NB4 (cell line): ENCODE measurements at places on chromosomes 2 and 18.

GRCh38 chr2:159090514-159091201 lies 122.2 kb downstream of the TANC1 start:
- no peak for DNase-seq

GRCh38 chr18:25724997-25725396 lies 365.4 kb downstream of the SS18 start:
- no peak for DNase-seq

DNA sequence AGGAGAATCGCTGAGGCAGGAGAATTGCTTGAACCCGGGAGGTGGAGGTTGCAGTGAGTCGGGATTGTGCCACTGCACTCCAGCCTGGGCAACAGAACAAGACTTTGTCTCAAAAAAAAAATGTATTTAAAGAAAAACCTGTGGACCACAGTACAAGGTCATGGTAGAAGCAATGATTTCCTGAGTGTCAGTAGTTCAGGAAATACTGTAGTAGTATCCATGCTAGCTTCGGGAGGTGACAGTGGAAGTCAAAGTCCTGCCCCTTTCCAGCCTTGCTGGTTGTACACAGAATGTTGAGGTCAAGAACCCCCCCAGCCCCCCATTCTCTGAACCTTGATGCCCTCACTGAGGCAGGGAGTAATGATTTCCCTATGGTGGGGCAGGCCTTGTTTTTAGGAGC lies 56.6 kb downstream of the INPP4A start:
- DNase-seq: no peak

GRCh38 chr2:182522405-182522896 lies 95.6 kb upstream of the PDE1A start:
- DNase-seq: no peak

- DNase-seq: no peak
Observed at GRCh38 chr18:32730620-32731091, 42.2 kb downstream of the KLHL14 start.

GRCh38 chr2:213627054-213627710 lies 342.9 kb downstream of the SPAG16 start:
- DNase-seq: no peak

GRCh38 chr18:76564655-76565237 lies 69.7 kb upstream of the ZNF516 start:
- DNase-seq: peak; percentile 44

DNA sequence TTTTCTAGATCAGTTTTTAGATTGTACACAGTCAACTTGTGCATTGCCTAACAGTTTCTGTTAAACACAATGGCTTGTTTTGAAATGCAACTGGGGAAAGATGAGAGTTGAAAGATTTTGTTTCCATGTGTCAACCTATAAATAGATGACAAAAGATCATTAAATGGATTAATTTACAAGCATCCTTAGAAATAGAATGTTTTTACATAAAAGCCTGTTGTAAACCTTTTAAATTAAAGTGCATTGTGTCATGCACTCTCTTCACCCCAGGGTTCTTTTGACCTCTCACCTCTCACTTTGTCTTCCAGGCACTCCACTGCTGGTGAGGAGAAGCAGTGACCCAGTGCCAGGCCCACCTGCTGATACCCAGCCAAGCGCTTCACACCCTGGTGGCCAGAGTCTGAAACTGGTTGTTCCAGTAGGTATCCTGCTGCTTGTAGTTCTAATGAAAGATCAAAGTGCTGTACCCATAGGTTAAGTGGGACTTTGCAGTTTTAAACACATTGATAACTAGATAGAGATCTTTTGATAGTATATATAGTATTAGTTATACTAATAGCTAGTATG lies 502.1 kb downstream of the PARD3B start:
- no peak for DNase-seq

GRCh38 chr2:48045613-48046012 lies 139.3 kb upstream of the FBXO11 start:
- no peak for DNase-seq

- DNase-seq: peak; percentile 95
Observed at GRCh38 chr2:15591692-15592463, at the start of gene DDX1. DDX1 (plus strand) TSS chr2:15591868; CDS start chr2:15591934, 66 bp downstream.

DNA sequence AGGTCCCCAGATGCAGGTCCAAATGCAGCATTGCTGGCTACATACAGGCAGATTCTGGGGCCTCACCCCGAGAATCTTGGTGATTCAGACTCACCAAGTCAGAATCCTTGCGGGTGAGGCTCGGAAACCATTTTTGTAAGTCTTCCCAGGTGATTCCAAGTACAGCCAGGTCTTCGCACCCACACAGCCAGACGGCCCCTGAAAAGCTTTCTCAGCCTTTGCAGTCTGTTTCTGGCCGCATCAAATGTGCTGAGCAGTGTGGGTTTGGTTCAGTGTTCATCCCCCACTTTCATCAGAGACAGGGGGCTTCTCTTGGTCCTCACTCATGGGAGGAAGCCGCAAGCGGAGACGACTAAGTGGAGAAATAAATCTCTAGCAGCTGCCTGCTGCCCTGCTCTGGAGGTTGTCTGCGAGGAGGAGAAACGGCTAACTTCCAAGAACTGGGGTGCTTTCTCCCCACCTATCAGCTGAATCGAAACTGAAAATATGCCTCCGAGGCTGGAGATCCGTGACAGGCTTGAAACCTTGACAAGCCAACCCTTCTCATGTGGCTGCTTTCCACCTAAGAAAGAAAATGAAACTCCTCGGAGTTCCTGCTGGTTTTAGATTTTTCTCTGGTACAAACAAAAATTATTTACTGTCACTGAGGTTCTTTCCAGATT lies 8.9 kb upstream of the TMEM185B start:
- DNase-seq: no peak

DNA sequence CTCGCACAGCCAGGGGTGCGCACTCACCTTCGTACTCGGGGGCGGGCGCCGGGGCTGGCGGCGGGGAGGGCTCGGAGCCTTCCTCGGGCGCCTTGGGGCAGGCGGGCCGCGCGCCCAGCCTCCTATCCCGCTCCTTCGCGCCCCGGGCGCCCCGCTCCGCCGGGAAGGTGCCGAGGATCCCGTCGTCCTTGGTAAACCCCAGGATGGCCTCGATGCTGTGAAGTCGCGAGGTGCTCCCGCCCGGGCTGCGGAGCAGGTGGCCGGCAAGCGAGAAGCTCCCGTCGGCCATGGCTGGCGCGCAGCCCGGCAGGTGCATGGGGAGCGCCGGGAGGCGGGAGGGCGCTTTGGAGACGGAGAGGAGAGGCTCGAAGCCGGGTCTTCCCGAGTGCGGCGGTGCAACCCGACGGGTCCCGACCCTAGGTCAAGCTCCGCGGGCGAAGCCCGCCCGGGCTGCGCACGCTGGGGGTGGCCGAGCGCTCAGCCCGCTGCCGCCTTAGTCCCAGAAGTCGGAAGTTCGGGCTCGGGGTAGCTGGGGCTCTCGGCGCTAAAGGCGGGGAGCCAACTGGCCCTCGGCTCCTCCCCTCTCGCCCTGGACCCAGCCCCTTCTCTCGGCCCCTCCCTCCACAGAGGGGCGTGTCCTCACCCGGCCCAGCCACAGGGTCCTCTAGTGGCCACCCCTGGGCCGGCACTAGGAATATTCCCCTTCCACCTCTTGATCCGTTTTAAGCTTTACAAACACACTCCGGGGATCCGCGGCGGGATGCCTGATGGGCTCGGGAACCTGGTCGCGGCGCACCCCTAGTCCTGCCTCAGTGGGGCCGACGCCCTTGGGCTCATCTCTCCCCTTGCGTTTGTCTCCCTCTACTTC lies at the start of gene RAX:
RAX (minus strand) TSS at position 564 of the 868 bp plus-strand sequence; CDS start at position 316, 248 bp downstream.
- DNase-seq: no peak

- no peak for DNase-seq
Observed at GRCh38 chr18:55517055-55517454, 70.9 kb downstream of the TCF4 start.

DNA sequence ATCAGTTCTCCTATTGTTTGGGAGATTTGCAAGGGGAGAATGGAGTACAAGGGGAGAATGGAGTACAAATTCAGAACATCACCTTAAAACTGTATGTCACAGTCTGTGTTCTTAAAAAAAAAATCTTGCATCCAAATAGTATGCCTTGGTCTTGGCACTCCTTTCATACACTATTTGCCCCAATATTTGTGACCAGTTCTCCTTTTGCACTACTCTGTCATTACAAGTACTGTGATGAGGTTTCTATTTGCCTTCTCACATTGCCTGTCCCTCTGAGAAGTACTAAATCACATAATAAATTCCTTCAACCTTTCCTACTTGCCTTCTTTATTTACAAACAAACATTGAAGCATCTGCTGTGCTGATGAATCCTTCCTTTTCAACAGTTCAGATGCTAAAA lies 36.0 kb upstream of the NCK2 start:
- no peak for DNase-seq

- peak; percentile 30 for DNase-seq
Observed at GRCh38 chr2:159933040-159933726, 129.2 kb downstream of the PLA2R1 start.

DNA sequence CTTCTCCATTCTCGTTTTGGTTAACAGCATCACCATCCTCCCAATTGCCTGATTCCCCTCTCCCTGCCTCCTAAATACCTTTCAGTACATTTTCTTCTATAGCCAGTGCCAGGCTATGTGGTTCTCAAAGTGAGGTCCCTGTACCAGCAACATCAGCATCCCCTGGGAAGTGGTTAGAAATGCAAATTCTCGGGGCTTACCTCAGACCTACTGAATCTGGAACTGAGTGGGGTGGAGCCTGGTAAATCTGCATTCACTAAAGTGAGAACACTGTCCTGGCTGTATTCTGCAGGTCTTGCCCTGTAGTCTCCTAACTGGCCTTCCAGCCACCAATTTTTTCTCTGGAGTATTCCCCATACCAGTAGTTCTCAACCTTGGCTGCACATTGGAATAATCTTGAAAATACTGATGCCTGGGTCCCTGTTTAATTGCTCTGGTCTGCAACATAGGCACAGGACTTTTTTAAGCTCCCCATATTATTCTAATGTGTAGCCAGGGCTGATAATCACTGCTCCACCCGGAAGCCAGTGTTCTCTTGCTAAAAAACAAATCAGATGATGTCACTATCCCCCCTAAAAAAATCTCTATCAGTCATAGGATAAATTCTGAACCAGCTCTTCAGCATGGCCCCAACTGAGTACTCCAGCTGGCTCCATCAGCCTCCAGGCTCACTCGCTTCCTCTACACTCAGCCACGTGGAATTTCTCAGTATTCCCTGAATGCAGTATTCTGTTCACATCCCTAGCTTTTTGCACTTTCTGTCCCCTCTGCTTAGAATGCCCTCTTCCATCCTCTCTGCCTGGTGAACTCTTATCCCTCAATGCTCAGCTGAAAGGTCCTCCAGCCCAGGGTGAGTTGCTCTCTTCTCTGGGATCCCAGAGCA lies 98.4 kb downstream of the CDK15 start:
- no peak for DNase-seq

GRCh38 chr2:55084641-55085040 lies 34.4 kb upstream of the RTN4 start:
- DNase-seq: peak; percentile 66

- no peak for DNase-seq
Observed at GRCh38 chr18:23822590-23823385, 133.5 kb downstream of the LAMA3 start.

DNA sequence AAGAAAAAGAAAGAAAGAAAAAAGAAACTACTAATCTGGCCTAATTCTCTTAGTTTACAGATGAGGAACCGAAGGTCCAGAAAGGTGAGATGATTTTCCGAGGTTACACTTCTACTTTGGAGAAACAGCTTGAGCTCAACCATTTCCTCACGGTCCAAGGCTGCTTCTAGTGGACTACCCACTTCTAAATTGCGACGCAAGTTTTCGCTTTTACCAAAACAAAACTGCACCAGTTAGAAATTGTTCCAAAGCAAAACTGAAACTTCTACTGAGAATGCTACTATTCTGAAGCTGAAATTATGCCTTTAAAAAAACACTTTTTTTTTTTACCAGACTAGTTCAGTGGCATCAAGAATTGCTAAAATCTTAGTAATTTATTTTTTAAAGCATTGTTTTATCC lies 101.6 kb downstream of the INO80D start:
- DNase-seq: no peak

GRCh38 chr18:56574861-56575260 lies 63.5 kb downstream of the TXNL1 start:
- DNase-seq: no peak

- DNase-seq: no peak
Observed at GRCh38 chr2:229531594-229531993, 182.8 kb downstream of the DNER start.

DNA sequence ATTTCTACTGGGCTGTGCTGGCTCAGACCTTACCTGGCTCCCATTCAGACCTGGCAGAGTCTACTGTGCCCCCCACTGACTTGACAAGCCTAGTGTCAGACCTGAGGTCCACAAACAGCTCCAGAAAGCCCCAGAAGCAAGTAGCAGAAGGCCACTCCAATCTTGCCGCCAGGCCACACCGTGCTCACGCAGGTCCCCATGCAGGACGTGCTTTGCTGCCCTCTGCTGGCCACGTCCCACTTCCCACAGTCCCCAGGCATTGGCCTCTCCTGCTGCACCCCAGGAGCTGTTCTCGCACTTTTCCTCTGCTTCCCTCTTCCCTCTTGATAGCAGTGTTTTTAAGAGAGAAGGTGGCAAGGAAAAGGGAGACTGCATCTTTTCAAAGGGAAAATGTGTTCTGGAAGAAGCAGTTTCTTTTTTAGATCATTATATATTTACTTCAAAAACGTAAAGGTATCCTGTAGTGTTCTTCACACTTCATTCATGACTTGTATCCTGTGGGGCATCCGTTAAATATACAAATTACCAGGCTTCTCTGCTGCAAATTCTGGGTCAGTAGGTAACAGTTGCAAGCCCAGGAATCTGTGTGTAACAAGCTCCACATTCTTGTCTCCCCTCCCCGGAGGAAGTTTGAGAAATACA lies 81.4 kb upstream of the PAPOLG start:
- peak; percentile 89 for DNase-seq

GRCh38 chr2:175619179-175620045 lies 382.7 kb downstream of the LNPK start:
- no peak for DNase-seq

- DNase-seq: no peak
Observed at GRCh38 chr2:122028371-122029100, 273.1 kb downstream of the TSN start.

DNA sequence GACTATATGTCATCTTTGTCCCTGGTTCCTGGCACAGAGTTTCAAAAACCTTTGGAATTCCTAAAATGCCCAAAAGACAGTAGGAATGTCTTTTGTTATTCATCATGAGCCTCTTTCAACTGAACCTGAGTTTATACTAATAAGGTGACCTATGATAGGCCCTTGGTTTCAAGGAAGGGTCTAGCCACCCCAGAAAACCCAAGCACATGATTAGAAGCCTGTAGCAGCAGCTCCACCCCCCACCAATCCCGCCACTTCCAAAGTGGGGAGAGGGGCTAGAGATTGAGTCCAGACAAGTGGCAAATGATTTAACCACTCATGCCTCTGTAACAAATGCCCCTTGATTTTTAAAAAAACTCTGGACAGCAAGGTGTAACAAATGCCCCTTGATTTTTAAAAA lies 56.8 kb downstream of the ADD2 start:
- no peak for DNase-seq
